Effector memory CD4-positive, alpha-beta T cell (primary cell): ENCODE measurements at places on chromosomes 5 and 9.

GRCh38 chr5:77066823-77067442, 20.2 kb downstream of the ZBED3 start:
- no peak for DNase-seq

- no peak for DNase-seq
These were observed 127.4 kb upstream of the ADRA1B start for GRCh38 chr5:159788835-159789331.

- DNase-seq: no peak
These were observed 8.3 kb upstream of the SLC6A19 start for GRCh38 chr5:1192971-1193590.

DNA sequence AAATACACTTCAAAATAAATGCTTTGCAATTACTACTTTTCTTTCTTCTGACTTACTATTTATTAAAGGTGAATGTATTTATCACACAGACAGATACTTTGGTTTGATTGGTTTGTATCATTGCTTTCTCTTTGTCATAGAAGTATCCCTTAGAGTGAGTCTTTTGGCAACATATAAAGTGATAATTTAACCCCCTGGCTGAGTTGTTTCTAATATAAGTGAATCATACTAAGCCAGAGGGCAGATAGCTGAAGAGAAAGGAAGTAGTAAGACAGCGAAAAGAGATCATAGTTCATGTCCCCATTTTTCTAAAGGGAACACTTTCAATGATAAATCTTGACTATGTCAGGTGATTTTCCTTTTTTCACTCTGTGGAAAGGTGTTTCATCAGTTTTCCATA, 38.6 kb downstream of the CAMK4 start:
- DNase-seq: no peak

DNA sequence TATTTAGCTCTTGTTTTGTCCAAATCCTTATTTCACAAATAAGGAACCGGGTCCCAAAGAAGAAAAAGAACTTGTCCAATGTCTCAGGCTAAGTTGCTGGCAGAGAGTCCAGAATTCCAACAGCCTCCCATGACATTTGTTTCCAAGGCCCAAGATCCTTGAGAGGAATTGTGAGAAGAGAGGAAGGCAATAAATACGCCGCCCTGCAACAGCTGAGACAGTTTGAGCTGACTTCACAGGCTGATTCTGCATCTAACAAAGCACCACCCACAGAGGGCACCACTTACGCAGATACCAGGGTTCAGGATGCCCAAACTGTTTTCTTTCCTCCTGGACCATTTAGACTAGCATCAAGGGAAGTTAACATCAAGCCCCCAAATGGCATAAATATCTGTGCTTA, 211.3 kb downstream of the FAM114A2 start:
- no peak for DNase-seq

DNA sequence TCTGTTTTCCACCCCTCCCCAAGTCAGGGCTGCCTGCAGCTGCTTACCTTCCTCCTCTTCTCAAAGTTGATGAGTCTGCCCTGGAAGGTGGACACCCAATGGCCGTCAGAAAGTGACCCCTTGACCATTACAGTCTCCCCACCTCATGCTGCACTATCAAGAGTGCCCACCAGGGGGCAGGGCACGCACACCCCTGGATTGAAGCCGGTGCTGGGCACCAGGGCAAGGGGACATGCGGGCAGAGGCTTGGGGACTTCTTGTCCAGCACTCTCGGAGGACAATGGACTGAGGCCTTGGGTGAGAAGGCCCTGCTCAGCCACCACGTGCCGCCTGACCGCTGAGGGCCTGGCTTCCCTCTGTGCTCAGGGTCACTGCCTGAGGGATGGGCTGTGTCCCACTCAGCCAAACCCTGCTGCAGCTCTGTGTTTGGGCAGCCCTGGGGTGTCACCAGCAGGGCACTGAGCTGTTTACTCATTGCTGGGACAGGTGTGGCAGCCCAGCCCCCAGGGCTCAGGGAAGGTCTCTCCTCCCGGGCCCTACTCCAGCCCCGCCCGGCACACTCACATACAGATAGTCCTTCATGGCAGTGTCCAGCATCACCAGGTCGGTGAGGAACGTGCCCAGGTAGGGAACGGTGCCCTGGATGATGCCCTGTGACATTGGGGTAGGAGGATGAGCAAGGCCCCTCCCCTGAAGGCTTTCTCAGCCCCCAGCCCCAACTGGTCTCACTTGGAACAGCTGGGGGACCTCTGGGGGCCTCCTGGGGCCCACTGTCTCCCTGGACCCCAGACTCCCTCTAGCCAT, 17.7 kb downstream of the RALGDS start:
- DNase-seq: peak; percentile 31

- no peak for DNase-seq
These were observed 40.0 kb upstream of the ORM1 start for GRCh38 chr9:114282926-114283325.

GRCh38 chr9:16705111-16705604, 165.3 kb downstream of the BNC2 start:
- no peak for DNase-seq

GRCh38 chr5:89095341-89095740, 212.4 kb upstream of the MEF2C start:
- no peak for DNase-seq

DNA sequence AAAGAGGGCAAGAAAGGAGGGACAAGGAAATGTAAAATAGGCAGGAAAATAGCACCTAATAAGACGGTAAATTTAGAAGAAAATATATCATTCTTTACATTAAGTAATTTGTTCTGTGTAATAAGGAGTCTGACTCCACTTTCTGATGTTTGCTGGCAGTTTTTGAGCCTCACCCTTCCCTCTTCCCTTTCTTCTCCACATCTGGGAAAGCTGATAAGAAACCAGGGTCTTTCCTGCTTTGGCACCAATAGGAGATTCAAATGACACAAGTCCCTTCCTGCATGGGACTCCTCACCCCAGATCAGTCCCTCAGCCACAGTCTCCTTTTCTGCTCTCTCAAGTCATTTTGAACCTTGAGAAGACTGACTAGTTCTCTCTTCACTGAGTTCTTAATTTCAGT, 31.2 kb upstream of the LECT2 start:
- DNase-seq: no peak

- no peak for DNase-seq
These were observed 1225.2 kb downstream of the PTPRD start for GRCh38 chr9:9387511-9388115.

GRCh38 chr9:92707530-92707929, 37.6 kb upstream of the IPPK start:
- DNase-seq: no peak

DNA sequence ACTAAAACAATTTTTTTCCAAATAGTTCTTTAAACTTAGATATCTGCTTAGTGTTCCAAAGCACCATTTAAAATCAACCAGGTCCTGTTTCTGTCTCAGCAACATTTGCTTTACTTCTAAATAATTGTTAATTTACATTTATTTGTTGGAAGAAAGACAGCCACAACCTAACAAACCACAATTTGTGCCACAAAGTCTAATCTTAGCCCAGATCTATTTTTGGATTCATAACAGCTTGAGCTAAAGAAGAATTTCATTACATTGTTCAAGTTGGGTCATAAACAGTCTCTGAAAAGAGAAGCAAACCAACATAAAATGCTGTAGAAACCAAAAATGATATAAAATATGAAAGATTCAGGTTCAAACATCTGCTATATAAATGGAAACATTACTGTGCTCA, 24.4 kb downstream of the MLLT3 start:
- no peak for DNase-seq

DNA sequence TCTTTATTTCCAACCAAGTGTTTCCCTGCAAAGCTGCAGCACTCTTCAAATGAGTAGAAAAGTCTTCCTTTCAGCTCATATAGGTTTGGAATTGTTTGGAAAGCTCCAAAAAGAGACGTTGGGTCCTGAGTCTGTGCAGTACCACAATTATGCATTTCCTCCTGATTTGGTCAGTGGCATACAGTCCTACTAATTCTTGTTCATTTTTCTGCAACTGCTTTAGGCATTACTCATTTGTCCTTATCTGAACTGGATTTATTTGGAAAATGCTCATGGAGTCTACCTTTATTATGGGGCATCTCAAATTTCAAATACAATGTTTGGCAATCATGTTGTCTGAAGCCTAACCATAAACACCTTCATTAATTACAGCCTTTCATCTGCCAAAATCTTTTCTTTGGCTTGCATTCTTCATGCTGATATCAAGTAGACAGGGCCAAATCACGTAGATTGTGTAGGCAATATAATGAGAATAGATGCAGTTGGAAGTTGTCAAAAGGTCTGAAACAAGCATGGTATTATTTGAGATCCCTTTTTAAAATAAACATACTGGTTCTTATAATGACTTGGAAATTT, 232.8 kb downstream of the TLE1 start:
- DNase-seq: no peak

- no peak for DNase-seq
These were observed 72.1 kb upstream of the ANKRD55 start for GRCh38 chr5:56305001-56305950.

- DNase-seq: no peak
These were observed 71.3 kb downstream of the COL5A1 start for GRCh38 chr9:134712926-134713325.

DNA sequence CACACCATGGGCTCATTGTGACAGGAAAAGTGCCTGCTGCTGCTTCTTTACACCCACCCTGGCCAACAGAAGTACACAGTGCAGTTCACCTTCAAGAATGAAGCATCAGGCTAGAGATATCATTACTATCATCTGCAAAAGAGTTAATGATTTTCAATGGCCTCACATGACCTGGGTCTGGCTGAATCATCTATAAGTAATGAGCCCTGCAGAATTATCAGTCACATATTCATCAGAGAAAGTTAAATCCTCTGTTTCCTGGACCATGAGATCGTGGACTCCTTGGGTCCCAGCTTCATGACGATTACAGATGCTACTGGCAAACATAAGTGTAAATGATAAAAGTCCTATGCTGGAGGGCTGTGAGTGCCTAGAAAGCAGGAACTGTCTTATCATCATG, 8.3 kb downstream of the BAG1 start:
- DNase-seq: no peak

- no peak for DNase-seq
These were observed 2.5 kb upstream of the PRDM6 start for GRCh38 chr5:123086376-123087055.

DNA sequence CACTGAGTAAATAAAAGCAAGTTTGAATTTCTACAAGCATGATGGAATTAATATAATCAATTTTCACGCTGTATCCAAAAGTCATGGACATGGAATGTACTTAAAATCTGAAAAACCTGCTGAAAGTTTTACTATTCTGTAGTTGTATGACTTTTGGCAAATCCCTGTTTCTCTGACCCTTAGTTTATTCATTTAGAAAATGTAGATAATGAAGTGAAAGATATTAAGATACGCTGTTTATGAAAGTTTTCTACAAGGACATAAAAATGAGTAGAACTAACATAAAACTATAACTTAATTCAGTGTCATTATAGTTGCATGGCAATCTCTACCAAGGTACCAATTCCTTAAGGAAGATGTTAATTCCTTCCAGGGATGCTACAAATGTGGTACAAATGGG, 363.2 kb upstream of the MPDZ start:
- DNase-seq: no peak

- no peak for DNase-seq
These were observed 7.7 kb downstream of the FBP1 start for GRCh38 chr9:94631599-94631998.

DNA sequence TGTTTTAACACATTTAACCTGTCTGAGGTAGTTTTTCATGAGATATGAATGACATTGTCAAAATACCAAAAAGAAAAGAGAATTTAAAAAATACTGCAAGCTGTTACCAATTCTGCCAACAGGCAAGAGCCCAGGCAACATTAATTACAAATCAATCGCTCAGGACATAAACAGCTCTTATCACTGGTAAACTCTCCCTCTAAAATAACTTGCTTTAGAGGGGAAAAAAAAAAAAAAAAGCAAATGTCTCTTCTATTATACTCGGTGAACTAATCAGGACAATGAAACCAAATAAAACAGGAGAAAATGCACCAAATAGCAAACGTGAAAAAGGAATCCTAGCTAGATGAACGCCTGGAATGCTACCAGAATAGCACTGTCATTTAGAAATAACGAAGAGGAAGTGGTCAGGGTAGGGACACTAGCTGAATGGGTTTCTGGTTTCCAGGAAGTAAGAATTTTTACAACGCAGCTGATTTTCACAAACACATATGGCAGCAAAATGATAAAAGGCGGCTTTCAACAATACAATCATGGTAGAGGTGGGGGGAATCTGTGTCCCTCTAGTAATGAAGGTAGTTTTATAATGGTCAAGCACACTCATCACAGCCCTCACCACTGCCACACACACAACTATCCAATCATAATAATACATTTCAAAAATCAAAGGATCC, 94.9 kb downstream of the DENND1A start:
- DNase-seq: no peak

DNA sequence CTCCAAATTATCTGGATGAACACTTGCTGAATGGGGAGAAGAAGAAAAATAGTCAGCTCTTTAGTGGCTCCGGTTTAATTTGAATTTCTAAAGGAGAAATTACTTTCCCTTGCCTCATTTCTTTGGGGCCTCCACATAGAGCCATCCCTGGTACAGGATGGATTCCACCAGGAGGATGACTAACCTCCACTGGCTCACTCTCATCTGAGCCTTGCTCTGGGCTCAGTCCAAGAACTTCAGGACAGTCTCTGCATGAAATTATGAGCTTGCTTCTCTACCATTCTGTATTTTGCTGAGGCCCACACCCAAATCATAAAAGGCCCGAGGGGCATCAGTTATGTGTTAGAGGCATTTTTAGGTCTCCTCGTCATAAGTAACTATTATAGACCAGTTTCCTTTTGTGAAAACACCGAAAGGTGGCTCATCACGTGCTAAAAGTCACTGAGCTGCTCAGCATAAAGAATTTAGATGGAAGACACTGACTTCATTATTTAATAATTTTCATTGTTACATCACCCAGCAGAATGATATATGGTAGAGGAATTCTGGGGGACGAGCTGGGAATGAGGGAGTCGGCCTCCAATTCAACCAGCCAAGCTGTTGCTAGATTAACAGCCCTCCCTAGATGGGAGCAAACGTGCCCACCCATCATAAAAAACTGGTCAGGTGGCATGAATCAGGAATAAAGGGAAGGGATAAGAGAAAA, 222.1 kb downstream of the TARS1 start:
- DNase-seq: no peak

DNA sequence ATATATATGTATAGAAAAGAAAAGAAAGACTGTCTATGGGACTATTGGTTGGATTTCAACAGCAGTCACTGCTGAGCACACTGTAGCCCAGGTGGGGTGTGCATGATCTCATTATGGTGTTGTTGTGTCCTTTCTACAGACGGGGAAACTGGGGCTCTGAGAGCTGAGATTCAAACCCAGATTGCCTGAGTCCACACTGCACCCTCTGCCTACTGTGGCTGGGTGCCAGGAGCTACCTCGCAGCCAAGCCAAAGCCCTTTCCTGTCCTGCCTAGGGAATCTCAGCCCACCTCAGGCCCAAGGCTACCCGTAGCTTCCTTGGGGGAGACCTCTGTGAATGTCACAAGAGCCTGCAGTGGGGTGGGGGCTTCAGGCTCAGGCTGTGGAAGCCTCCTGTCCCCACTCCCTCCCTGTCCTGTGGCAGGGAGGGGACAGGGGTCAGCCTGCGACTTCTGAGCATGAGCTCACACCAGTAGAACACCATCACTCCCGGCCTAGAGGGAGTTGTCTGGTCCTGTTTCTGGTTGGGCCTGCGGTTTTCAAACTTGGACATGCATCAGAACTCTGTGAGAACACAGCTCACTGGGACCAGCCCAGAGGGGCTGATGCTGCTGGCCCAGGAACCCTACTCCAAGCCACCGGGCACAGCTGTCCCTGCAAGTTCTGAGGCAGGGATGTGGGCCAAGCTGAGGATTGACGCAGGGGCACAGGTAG, 7.9 kb upstream of the NINJ1 start:
- no peak for DNase-seq
